AG08396 (cell line): ENCODE measurements at places on chromosomes 11 and 22.

- no peak for DNase-seq
These were observed 57.9 kb downstream of the RAB38 start for GRCh38 chr11:88117281-88117858.

- DNase-seq, result no peak
These were observed 19.9 kb upstream of the GRAMD1B start for GRCh38 chr11:123410218-123410549.

DNA sequence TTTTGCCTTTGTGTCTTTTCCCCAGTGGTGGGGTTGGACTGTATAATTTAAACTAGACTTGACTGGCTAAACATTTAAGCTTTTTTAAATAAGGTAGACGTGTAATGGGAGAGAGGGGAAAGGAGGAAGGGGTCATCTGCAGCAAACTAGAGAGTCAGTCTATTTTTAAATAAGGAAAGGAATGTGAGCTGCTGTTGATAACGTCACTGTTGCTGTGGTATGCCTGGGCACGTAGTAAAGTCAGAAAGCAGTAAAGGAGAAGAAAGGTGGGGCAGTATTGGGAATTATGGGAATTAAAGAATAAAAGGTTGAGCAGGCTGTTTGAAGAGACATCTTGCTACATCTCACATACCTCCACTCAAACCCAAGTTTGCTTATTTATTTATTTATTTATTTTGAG is 80.4 kb upstream of the FSHB start:
- no peak for DNase-seq

DNA sequence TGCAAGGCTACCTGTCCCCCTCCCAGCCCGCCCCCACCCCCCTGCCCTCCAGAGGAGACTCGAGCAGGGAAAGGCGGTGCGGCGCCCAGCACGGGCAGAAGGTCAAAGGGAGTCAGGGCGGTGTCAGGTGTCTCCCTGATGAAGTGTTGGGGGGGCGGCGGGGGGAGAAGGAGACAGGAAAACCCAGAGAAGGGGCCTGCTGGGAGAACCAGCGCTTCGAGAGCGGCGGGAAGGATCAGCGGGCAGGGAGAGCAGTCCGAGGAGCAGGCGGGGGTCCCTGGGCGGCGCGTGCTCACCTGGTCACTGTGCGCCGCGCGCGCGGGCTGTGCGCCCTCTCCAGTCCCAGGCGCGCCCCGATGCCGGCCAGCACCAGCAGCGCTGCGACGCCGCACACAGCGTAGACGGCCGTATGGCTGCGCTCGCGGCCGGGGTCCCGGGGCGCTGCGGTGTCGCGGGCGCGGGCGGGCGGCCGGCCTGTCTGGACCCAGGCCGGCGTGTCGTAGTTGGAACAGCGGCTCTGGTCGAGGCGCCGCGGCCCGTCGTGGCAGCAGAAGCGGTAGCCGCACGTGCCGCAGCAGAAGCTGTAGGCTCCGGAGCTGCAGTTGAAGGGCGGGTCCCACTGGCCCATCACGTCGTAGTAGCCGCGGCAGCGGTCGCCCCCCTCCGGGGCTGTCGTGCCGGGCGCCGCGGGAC is 886 bp downstream of the SHISA8 start:
- DNase-seq, result no peak

DNA sequence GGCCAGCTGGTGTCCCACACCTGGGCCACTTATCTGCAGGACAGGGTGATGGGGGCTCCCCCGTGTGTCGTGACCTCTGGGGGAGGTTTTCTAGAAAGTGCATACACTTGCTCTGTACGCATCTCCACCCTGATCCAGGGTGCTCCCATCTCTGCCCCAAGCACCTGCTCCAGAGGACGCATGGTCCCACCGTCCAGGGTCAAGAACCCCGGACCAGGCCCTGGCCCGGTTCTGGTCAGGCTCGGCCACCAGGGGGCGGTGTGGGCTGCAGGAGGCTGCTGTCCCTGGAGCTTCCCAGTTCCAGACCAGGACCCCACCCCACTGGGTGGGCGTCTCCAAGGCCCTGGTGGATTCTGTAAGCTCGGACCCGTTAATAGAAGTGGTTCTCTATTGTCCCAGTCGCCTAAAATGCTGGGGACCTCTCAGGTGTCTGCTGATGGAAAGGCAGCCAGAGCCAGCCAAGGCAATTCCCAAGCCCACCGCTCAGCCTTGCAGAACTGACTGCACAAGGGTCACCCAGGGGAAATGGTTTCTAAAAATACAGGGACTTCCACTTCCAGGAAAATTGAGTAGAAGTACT is 34.7 kb upstream of the SEPTIN5 start:
- DNase-seq, result peak; percentile 59

GRCh38 chr11:66557733-66558326 is 10.6 kb downstream of the CTSF start:
- no peak for DNase-seq

GRCh38 chr11:134517621-134518293 is 105.7 kb upstream of the B3GAT1 start:
- DNase-seq, result no peak

- no peak for DNase-seq
These were observed 23.9 kb downstream of the KDM4D start for GRCh38 chr11:94997437-94997836.

GRCh38 chr11:28366549-28367346 is 258.6 kb downstream of the METTL15 start:
- peak; percentile 48 for DNase-seq

- DNase-seq, result peak; percentile 56
These were observed 432 bp downstream of the TNKS1BP1 start for GRCh38 chr11:57324154-57324885.

GRCh38 chr11:2577031-2577990 is 122.5 kb downstream of the KCNQ1OT1 start:
- DNase-seq, result no peak

GRCh38 chr11:130390071-130390758 is 38.2 kb downstream of the ADAMTS8 start:
- peak; percentile 80 for DNase-seq

DNA sequence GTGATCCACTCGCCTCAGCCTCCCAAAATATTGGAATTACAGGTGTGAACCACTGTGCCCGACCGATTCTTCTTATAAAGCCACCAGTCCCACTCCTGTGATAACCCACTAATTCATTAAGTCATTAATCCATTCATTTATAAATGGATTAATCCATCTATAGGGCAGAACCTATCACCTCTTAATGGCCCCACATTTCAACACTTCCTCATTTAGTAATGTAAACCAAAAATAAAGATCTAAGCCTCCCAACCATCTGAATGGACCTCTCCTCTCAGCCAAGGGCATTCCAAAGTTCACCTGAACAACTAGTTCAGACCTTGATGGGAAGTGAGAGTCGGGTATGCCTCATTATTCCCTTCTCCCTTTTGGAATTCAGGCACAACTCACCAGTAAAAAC is 9.9 kb upstream of the MRPL11 start:
- no peak for DNase-seq

- DNase-seq, result peak; percentile 1
These were observed 16.4 kb upstream of the SHANK2 start for GRCh38 chr11:71268706-71269321.

- no peak for DNase-seq
These were observed 2.6 kb downstream of the OR51G2 start for GRCh38 chr11:4916581-4916980.

- peak; percentile 47 for DNase-seq
These were observed 16.3 kb upstream of the CYP2R1 start for GRCh38 chr11:14908214-14908880.

GRCh38 chr22:31584804-31585160 is 77.2 kb downstream of the PISD start:
- no peak for DNase-seq

- DNase-seq, result no peak
These were observed 983 bp downstream of the EHF start for GRCh38 chr11:34621876-34622275.

- no peak for DNase-seq
These were observed 299.8 kb downstream of the MIAT start for GRCh38 chr22:26957176-26957575.

DNA sequence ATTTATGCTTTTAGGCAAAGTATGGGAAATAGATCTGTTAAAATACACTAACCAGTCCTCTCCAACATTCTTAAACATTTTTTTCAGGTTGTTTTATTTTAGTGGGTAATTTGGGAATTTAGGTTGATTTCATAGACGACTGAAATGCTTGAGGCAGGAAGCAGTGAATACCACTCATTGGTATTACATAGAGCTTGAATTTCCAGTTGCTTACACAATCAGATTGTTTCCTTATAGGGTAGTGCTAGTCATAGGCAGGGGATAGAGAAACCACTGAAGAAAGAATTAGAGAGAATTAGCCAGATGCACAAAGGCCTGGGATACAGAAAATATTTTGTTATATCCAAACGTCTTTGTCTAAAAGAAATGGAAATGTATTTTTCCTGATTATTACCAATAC is 23.9 kb upstream of the LYVE1 start:
- peak; percentile 78 for DNase-seq

DNA sequence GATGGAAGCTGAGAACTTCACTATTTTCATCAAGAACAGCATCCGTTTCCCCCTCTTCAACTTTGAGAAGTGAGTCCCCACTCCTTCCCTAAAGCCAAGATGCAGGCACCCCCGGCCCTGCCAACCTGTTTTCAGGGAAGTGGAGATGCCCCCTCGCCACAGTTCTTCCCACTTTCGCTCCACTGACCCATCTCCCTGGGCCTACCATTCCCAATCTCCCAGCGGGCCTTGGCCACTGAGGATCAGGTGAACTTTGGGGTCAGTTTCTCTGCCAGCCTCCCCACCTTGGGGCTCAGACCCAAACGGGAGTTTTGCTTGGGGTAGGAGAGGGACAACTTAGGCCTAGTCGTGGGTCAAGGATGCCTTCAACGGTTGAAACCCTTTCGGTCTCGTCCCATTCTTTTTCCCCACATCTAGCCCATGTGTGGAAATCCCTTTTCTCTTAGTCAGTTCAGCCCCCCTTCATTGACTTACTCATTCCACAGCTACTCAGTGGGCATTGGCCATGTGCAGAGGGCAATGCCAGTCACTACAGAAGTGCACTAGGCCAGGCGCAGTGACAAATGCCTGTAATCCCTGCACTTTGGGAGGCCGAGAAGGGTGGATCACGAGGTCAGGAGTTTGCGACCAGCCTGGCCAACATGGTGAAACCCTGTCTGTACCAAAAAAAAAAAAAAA is 10.6 kb downstream of the P2RX3 start:
- DNase-seq, result no peak

DNA sequence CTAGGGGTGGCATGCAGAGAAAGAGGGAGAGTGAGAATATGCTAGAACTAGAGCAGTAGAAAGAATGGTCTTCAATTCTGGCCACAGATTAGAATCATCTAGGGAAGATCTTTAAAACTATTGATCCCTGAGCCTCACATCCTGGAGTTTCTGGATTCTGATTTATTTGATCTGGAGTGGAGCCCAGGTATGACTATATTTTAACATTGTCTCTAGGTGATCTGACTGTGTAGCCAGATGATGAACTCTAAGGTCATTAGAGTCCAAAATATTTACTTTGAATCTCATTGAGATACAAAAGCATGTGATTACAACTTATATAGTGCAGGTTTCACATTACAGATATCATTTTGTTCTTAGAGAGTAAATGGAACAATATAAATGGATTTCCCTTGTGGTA is 79.7 kb downstream of the FDX1 start:
- DNase-seq, result no peak

DNA sequence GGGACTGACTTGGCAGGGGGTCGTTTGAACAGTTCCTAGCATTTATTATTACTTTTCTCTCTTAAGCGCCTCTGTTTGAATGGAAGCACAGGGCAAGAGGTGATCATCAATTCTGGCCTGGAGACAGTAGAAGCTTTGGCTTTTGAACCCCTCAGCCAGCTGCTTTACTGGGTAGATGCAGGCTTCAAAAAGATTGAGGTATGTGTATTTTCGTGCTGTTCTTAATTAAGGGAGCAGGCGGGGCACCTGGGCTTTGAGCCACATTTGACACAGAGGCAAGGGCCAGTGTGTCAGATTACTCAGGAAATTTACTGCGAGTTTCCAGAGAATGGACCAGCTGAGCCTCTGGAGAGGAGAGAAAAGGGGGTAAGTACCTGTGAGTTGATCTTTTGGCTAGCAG is 102.4 kb upstream of the SORL1-AS1 start:
- DNase-seq, result no peak

GRCh38 chr22:29679316-29679715 is 40.5 kb upstream of the CABP7 start:
- no peak for DNase-seq

GRCh38 chr22:47738472-47739013 is 976.1 kb downstream of the TBC1D22A start:
- no peak for DNase-seq

- DNase-seq, result no peak
These were observed 43.9 kb upstream of the ASPHD2 start for GRCh38 chr22:26385164-26385563.

DNA sequence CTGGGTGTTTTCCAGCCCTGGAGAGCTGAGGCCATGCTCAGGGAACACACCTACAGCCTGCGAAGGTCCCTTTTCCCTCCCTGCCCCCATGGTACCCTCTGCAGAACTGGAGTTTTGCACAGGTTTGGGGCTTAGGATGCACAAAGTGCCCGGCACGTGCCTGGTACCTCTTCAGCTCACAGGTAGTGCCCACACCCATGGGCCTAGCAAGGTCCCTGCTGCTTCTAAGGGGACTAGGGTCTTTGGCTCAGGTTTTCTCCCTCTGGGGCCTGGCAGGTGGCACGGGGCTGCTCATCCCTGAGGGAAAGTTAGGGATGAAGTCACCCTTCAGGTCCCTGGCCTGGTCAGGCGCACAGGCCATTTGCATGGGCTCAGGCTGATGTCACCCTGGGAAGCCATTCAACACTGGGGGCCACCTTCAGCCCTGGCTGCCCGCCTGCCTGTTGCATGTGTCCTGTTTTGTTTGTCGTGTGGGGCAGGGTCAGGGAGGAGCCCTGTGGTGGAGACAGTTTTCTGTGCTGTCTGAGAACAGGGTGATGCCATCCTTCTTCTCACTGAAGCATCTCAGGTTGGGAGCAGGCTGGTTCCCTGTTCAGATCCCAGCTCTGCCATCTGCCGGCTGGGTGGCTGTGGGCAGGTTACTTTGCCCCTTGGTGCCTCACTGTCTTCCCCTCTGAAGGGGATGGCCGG is 68.3 kb upstream of the CRYBB3 start:
- no peak for DNase-seq
